SK-MEL-5 (cell line): ENCODE measurements at places on chromosomes 11 and 22. TPM values are rescaled to one million over a fixed set of nuclear protein-coding genes. Genes with fewer than 3 reads are reported as not detected.

Gene MAJIN
- not detected in 2 replicates for total RNA-seq

Gene C11orf87
- total RNA-seq, result not detected in 2 replicates

Gene SCUBE1
- total RNA-seq, result 0.05 and 0.11 TPM in 2 replicates

Gene KIRREL3
- not detected in 2 replicates for total RNA-seq

Gene CRYBB2
- total RNA-seq, result not detected in 2 replicates

Gene ABCC8
- 0.32 TPM in 1 of 2 replicates, not detected in the other for total RNA-seq

Gene OR51A4
- not detected in 2 replicates for total RNA-seq

Gene TH
- not detected in 2 replicates for total RNA-seq

Gene SLC1A2
- 0.03 and 0.71 TPM in 2 replicates for total RNA-seq

Gene NRXN2
- 0.43 and 0.77 TPM in 2 replicates for total RNA-seq

Gene PRR33
- not detected in 2 replicates for total RNA-seq

Gene NRIP3
- total RNA-seq, result 9.7 and 11.1 TPM in 2 replicates

Gene DERL3
- 0.13 and 0.26 TPM in 2 replicates for total RNA-seq

Gene CHADL
- total RNA-seq, result 0.13 and 0.56 TPM in 2 replicates

Gene SERHL2
- total RNA-seq, result 0.66 and 1.6 TPM in 2 replicates

Gene EXPH5
- total RNA-seq, result 0.27 and 0.71 TPM in 2 replicates

Gene RASGRP2
- total RNA-seq, result 0.19 TPM in 1 of 2 replicates, not detected in the other

Gene SEC14L2
- total RNA-seq, result 4.0 and 7.4 TPM in 2 replicates

Gene UPK3A
- total RNA-seq, result not detected in 2 replicates

Gene MRGPRF
- 0.11 and 0.61 TPM in 2 replicates for total RNA-seq

Gene NTM
- 0.69 and 0.95 TPM in 2 replicates for total RNA-seq

Gene SNX32
- total RNA-seq, result 0.08 and 0.18 TPM in 2 replicates

Gene DEUP1
- not detected in 2 replicates for total RNA-seq

Gene KREMEN1
- 23.0 and 23.5 TPM in 2 replicates for total RNA-seq

Gene JAML
- not detected in 2 replicates for total RNA-seq
